ENCODE measurements at places on chromosomes 2 and 18. TPM values are rescaled to one million over a fixed set of nuclear protein-coding genes. Genes with fewer than 3 reads are reported as not detected.

CCDC74A gene
- 7.3 TPM for total RNA-seq

SLC14A1 gene
- total RNA-seq = 443 TPM

NMUR1 gene
- under 0.01 TPM for total RNA-seq

GAREM2 gene
- total RNA-seq = 0.53 TPM

KIF1A gene
- not detected for total RNA-seq

DLGAP1 gene
- 2.4 TPM for total RNA-seq

COPS9 gene
- 130 TPM for total RNA-seq

CERS6 gene
- 7.4 TPM for total RNA-seq

CDK15 gene
- 0.12 TPM for total RNA-seq

IL37 gene
- total RNA-seq = not detected

MEX3C gene
- 32.8 TPM for total RNA-seq

CIB4 gene
- total RNA-seq = not detected

FOXD4L1 gene
- 0.06 TPM for total RNA-seq

GALNT3 gene
- 2.0 TPM for total RNA-seq

CAPN14 gene
- total RNA-seq = 0.12 TPM

TCF7L1 gene
- total RNA-seq = 2.0 TPM

DSC3 gene
- total RNA-seq = under 0.01 TPM

ANXA4 gene
- total RNA-seq = 49.0 TPM

AQP12A gene
- not detected for total RNA-seq

FAM237A gene
- not detected for total RNA-seq

LYPD1 gene
- 21.7 TPM for total RNA-seq

CRYBA2 gene
- total RNA-seq = not detected

FHOD3 gene
- total RNA-seq = 0.92 TPM

ECEL1 gene
- total RNA-seq = not detected

DRC1 gene
- total RNA-seq = not detected

CCBE1 gene
- total RNA-seq = 26.0 TPM

ASXL3 gene
- 0.13 TPM for total RNA-seq

CGREF1 gene
- total RNA-seq = 7.0 TPM

All from aortic smooth muscle cell (primary cell).